RPMI8226 (cell line): ENCODE measurements at places on chromosomes 13 and 19.

GRCh38 chr13:79675931-79676660 is 195.1 kb downstream of the NDFIP2 start:
- DNase-seq = no peak

DNA sequence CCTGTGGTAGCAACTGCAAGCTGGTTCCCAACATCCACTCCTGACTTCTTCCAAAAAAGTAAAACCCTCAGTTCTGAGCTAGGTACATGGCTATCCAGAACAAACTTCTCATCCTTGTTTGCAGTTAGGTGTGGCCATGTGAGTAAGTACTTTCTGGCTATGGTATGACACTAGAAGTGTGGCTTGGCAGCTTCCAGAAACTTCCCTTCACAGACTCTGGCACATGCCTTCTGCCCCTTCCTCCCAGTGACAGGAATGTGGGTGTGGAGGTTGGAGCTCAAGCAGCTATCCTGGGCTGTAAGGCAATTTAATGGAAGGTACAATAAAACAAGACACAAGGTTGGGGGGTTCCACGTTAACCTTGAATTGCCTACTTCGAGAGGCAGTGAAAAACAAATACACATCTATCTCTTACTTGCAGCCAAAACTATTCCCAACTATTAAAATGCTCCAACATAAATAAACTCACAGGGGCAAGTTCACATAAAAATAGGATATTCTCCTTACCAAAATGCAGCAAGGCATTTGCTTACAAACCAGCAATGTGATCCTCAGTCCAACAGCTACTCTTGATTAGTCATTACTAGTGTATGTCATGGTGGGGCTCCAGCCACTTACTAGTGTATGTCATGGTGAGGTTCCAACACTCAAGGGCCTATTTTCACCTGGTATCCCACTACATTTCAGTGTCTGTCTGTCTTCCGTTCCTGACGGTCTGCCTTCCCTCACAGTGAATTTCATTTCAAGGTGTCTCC is 3.1 kb downstream of the SMG9 start:
- DNase-seq = no peak

DNA sequence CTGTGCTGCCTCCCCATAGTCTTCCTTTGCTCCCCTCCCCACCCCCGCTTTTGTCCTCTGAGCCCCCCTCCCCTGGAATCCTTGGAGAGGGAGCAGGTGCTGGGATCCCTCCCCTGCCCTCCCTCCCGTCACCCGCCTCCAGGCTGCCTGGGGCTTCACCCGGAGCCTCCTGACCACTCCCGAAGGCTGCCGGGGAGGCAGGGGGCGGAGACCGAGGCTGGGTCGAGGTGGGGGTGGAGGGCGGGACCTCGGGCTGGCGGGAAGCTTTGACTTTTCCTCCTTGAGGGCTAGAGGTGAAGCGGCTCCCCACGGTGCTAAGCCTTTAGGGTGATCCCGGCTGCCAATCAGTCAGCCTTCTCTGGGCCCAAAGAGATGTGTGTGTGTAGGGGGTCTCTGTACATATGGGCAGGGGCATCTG is 1.5 kb downstream of the KMT5C start:
- DNase-seq = peak; percentile 78

- DNase-seq = no peak
These were observed 130.1 kb downstream of the RGCC start for GRCh38 chr13:41587490-41587889.

DNA sequence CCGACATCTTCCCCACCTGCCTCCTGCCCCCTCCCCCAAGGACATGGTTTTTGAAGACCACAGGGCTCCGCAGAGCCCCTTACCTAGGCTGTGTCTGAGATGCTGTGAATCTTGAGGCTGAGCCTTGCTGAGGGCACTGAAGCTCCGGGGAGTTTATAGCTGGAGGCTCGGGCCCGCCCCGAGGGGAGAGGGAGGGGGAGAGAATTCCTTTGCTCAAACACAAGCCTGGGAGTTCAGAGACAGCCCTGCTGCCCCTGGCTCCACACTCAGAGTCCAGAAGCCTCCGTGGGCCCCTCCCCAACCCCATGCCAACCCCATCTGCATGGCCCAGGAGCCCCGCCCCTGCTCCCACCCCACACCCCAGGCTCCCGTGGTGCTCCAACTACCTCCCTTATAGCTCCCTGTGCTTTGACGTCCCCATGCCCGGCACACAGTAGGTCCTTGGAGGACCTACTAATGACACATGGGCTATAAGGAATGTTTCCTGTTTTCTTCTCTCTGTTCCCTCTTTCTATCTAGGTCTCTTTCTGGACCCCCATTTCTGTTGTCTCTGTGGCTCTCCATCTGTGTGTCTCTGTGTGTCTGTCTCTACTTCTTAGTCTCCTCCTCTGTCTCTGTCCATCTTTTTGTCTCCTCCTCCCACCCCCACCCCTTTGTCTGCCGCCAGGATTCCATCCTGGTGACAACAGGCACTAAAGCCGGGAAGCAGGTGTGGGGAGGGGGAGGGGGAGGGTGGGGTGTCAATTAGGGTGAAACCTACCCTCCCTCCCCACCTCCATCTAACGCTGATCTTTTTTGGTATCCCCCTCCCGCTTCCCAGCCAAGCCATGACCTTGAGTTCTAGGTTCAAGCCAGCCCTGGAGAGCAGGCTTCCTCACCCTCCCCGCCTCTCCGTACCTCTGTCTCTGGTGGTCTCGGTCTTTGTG is at the start of gene TNNT1:
TSS of gene TNNT1 (minus strand) at position 129 of the 926 bp plus-strand sequence. CDS start 2,049 bp downstream, outside the sequence.
- DNase-seq = peak; percentile 27
